ENCODE measurements at places on chromosomes 13 and 19. TPM values are rescaled to one million over a fixed set of nuclear protein-coding genes. Genes with fewer than 3 reads are reported as not detected.

Gene ZNF20
- 2.2 TPM for total RNA-seq

Gene ANO8
- 3.2 TPM for total RNA-seq

Gene TSHZ3
- 4.1 TPM for total RNA-seq

Gene CPAMD8
- 0.66 TPM for total RNA-seq

Gene LRRC63
- total RNA-seq, result not detected

Gene DENND1C
- total RNA-seq, result not detected

Gene CNN2
- total RNA-seq, result 181 TPM

Gene RAB11B
- 24.6 TPM for total RNA-seq

Gene NKPD1
- total RNA-seq, result under 0.01 TPM

Gene NLRP12
- 0.13 TPM for total RNA-seq

Gene GRIK5
- 0.27 TPM for total RNA-seq

Gene IRS2
- total RNA-seq, result 0.79 TPM

Gene ITPKC
- 15.2 TPM for total RNA-seq

Gene KLK14
- not detected for total RNA-seq

Gene CDKN2D
- 2.4 TPM for total RNA-seq

Gene SHISA2
- 5.5 TPM for total RNA-seq

Gene ZNF610
- total RNA-seq, result 3.1 TPM

Gene GNG7
- total RNA-seq, result 0.27 TPM

Gene RB1
- total RNA-seq, result 71.9 TPM
